Stimulated activated CD8-positive, alpha-beta memory T cell treated with anti-CD3 and anti-CD28 coated beads, Interleukin-12 subunit alpha, Interleukin-12 subunit beta, amount 100 ng/mL, for 4 hours (primary cell): ENCODE measurements at places on chromosomes 12 and 14.

DNA sequence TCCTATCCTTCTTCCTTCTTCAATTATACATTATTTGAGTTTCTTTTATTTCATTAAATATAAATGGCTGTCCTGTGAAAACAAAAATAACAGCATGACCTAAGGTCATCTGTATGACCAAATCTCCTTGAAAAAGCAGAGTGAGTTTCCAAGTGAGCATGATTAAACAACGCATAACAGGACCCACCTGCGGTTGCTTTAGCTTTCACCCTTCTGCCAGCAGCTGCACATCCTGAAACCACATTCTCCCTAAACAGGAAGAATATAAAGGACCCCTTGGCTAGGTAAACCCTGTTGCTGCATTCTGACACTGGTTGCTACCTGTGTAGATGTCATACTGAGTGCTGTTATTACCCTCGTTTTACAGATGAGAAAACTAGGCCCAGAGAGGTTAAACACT, 42.8 kb upstream of the CPM start:
- DNase-seq = no peak

- DNase-seq = no peak
Measured at GRCh38 chr14:72699852-72700257, 194.0 kb downstream of the DPF3 start.

GRCh38 chr14:51581017-51581881, 70.5 kb upstream of the FRMD6 start:
- DNase-seq = no peak

DNA sequence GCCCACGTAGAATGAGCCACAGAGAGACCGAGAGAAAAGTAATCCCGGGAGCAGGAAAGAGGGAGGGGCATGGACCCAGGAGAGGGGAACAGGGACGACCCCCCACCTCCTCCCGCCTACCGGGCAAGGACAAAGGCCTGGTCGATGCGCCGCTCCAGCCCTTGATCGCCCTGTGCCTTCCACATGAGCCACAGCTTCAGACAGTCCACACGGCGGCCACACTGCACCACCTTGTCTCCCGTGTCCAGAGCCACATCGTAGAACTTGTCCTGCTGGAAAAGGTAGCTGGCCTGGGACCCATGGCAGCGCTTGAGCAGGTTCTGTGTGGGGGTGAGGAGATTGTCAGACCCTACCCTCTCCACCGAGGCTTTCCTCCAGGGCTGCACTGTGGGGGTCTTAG, 20.5 kb upstream of the ZNF740 start:
- no peak for DNase-seq
